Body of pancreas (tissue), 4 donors: ENCODE measurements at places on chromosomes 6 and 20.

DNA sequence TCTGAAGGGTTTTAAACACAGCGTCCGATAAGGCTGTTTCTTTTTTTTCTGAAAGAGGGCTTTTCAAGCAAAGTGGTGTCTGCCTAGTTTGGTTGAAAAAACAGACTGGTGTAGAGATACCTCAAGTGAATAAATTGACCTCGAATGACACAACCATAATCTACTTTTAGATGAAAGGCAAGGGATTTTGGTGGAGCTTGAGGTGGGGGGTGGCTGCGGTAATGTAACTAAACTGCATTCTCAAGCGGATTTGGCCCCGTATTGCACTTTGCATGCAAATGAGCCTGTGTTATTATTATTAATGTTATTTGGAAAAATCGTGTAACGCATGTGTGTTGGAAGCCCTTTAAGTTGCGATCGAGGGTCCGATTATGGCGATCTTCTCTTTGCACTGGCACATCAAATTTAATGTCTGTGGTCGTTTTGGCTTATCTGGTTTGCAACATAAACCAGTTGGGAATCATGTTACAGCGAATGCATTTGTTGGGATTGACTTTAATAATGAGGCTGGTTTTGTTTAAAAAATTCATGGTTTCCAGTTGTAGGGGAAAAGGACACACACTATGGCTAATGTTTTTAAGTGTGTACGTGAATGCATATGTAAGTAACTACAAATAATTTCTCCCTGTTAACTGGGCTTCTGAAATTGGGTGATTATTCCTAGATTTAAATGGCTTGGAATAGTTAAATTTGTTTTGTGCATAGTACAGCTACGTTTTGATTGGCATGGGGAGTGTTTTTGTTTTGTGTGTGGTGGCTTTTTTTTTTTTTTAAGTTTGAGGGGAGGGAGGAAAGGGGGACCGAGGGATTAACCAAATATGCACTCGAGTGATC lies 1.0 kb downstream of the JARID2 start:
- no peak for DNase-seq

DNA sequence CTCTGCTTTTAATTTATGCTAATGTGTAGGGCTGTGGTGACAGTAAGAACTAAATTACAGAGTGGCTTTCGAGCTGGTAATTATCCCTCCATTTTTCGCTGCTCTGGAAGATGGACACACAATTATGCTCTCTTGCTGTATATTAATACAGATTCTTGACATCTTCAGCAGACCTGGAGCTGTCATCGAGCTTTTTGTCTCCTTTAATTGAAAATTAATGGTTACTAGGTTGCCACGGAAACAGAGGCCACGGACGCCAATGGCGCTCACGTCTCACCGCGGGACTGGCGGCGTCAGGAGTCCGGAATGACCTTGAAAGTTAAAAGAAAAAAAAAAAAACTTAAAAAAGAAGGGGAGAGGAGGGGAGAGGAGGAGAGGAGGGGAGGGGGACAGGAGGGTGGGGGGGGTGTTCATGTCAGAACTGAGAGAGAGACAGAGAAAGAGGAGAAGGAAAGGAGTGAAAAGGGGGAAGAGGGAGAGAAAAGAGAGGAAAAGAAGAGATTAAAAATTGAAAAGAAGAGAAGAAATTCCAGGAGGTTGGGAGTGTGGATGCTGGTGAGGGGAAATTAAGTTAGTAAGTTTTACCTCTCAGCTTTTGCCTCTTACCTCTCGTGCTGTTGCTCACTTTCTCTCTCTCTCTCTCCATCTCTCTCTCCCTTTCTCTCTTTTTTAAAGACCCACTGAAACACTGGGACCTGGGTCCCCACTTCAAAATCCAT lies 22.1 kb upstream of the FOXP4 start:
- DNase-seq = no peak

DNA sequence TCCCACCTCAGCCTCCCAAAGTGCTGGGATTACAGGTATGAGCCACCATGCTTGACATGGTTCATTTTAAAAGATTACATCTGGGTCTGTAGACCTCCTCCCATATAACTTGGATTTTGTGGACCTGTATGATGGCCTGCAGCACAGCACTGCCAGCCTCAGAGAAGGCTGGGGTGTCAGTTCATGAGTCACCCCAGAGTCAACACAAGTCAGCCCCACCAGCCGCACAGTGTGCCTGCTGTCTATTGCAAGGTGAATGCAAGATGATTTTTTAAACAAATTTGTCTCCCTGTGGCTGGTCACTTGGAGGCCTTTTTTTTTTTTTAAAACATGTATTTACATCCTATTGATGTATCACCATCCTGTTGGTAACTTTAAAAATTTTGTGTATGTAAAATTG lies 76.7 kb downstream of the RREB1 start:
- no peak for DNase-seq

DNA sequence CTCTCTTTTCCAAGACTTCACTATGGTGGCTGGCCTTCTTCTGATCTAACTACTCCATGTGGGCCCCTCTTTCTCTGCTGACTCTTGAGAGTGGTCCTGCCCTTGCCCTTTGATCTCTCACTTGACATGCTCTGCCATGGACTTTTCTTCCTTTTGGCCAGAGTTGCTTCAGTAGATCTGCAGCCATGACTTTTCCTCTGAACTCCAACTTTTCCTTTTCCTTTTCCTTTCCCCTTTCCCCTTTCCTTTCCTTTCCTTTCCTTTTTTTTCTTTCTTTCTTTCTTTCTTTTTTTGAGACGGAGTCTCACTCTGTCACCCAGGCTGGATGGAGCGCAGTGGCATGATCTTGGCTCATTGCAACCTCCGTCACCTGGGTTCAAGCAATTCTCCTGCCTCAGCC lies 88.5 kb downstream of the JAG1 start:
- DNase-seq = no peak

DNA sequence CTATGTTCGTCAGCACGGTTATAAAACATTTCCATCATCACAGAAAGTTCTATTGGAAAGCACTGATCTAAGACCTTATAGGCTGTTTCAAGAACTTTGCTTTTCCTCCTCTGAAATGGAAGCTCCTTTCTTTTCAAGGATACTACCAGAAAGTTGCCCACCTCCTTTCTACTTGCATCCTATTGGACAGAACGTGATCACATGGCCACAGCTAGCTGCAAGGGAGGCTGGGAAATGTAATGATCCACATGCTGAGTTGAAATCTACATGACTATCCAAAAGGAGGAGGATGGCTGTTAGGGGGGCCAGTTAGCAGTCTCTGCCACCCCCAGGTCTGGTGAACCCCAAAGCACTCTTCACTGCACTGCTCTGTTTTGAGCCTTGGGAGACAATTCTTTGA lies 3.3 kb downstream of the SFTA2 start:
- DNase-seq = no peak

- no peak for DNase-seq
Measured at GRCh38 chr6:14986370-14986769, 259.5 kb upstream of the JARID2 start.

GRCh38 chr20:64232794-64233193 lies 22.8 kb upstream of the PCMTD2 start:
- peak; percentile 30 for DNase-seq

DNA sequence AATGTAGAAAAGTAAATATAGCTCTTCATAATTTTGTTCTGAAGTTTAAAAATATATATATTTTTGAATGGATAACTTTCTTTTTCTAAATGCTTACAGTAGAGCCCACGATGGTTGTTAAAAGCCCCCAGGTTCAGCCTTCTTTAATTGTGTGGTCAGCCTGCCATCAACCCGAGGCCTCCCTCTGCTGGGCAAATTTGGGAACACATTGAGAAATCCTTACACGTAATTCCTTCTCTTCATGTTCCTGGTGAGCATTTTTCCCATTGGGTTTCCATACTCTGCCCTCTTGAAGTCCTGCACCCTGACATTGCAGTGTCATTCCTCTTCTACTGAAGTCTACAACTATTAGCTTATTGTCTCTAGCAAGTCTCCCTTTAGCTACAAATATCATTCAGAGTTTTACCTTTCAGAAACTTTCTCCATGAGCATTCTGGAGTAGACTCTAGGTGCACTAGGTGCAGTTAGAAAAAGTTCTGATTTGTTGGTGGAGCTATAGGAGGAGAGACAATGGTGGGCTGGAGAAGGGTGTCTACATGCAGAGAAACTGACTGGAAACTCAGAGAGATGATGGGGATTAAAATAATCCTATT lies 40.6 kb downstream of the TRIM38 start:
- peak; percentile 60 for DNase-seq

DNA sequence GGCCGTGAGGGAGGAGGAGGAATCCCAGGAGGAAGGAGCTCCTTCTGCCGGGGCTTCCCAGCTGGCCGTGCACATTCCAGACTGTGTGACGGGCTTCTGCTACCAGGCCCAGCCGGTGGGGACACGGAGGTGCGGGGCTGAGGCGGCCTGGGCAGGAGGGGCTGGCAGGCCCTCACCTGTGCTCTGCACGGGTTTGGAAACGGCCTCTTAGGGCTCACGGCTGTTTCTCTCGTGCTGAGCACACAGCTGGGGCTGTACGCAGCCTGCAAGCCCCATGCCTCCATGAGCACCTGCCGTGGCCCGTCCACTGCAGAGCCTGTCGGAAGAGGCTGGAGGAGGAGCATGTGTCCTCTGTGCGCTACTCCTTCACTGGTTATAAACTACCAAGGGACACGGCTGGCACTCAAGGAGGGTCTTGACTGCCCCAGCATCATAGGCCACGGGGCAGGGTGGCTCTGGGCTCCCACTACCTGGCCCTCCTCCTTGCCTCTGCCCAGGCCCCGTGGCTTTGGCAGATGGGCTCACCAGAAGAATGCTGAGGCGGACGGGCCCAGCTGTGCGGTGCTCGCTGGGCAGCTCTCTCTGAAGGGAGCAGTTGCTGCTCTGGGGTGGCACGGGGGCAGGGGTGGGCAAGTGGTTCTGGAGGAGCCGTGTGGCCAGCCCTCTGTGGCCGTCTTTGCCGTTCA lies 15.8 kb downstream of the NPEPL1 start:
- DNase-seq = peak; percentile 3

DNA sequence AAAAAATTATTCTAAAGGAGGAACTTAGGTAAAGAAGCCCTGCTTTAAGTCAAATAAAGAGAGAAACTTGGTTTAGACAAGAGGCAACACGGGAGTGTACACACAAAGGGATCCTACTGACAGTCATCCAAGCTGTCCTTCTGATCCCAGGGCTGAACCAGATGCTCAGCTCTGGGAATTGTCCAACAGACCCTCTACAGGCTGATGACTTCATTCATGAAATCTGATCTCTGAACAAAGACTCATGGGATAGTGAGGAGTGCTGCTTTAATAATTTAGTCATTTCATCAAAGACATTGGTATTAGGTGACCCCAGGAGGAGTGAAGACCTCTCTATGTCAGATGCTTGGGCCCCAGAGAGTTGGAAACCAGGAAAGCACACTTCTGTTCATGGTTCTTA lies 65.6 kb upstream of the ARMH2 start:
- DNase-seq = no peak

DNA sequence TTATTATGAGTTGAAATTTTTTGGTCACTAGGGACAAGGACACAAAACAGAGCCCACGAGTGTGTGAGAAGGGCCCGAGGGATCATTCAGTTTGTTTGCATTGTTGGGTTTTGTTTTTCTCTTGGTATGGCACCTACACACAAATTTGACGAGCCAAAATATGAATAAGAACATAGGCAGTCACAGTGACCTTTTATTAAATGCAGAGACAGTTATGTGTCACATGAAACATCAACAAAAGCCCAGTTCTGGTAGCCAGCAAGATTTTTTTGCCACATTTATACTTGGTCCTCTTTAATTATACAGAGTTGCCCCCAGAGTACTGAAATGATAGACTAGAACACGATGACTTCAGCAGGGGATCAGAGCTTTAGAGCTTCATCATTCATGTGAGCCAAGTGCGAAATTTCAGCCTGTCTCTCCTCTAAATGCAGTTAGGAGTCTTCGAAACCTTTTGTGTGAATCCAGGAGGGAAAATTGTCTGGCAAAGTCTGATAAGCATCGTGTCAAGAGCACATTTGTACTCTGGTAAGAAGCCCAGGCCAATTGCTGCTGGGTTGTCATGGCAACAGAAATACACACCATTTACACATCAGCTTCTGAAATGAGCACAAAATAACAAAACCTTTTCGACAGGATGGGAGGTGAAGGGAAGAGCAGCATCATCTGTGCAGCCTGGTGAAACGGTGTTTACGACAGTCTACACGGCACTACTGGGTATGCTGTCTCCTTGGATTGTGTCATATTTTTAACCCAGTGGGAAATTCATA lies 79.2 kb upstream of the RIPOR2 start:
- peak; percentile 26 for DNase-seq

DNA sequence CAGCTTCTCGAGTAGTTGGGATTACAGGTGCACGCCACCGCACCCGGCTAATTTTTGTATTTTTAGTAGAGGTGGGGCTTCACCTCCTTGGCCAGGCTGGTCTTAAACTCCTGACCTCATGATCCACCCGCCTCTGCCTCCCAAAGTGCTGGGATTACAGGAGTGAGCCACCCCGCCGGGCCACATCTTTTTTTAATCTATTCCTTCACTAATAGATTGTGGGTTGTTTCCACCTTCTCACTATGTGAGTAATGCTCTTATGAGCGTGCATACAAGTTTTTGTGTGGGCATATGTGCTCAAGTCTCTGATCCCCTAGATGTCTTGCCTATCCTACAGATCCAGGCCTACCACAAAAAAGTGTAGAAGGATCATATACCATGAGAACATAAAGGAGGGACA lies 30.7 kb downstream of the CARMIL1 start:
- DNase-seq = no peak

DNA sequence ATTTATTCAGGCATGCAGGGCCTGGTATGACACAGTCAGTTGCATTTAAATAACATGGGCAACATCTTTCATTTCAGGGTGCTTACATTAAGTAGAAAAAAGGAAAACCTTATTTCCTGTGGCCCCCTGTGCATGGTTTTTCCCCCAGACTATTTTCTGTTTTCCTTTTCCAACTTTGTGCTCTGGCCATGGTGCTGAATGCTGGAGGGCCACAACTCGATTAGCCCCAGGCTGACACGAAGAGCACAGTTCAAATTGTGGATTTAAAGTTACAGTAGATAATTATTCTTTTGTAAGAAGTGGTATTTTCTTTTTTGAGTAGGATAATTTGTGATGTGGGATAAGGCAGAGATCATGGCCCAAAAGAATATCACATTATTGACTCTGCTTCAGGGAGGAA lies 332.0 kb downstream of the HAO1 start:
- no peak for DNase-seq

DNA sequence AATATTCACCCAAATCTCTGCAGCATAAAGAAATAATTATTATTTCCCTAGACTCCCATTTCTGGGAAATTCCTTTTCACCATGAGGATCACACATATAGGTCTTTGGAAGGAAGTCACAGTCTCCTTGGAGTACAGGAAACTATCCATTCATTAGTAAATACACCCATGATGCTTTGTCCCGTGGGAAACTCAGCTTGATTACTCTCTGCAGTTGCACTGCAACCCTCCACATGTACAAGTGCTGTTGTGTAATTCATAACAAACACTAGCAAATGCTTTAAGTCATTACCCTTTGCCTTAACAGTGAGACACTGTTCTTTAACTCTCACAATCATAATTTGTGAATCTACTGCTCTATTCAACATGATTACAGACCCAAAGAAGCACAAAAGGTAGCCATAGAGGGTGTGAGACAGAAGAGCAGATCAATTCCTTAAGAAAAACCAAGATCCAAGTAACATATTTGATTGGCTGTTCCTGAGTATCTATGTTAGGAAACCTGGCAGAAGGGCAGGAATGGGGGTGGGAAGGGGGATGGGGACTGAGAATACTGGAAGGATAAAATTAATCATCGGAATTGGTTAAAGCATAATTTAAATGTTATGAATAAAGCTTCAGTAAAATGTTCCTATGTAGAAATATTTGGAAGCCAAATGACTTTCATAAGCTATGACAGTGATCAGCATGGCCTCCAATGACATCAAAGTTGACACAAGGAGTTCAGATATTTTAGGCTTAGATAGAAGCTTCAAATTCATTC lies 268.0 kb downstream of the HACE1 start:
- peak; percentile 5 for DNase-seq
